Uterine smooth muscle cell (primary cell): ENCODE measurements at places on chromosomes 13 and 19. TPM values are rescaled to one million over a fixed set of nuclear protein-coding genes. Genes with fewer than 3 reads are reported as not detected.

The PPM1N gene
- total RNA-seq: 2.3 and 2.7 TPM in 2 replicates

The ZNF724 gene
- 4.2 and 11.6 TPM in 2 replicates for total RNA-seq

The SLAIN1 gene
- total RNA-seq: 1.1 and 1.4 TPM in 2 replicates

The RBM42 gene
- 41.0 and 49.0 TPM in 2 replicates for total RNA-seq

The KCNN1 gene
- under 0.01 and 0.11 TPM in 2 replicates for total RNA-seq
